ENCODE measurements at places on chromosomes 5 and 9.

DNA sequence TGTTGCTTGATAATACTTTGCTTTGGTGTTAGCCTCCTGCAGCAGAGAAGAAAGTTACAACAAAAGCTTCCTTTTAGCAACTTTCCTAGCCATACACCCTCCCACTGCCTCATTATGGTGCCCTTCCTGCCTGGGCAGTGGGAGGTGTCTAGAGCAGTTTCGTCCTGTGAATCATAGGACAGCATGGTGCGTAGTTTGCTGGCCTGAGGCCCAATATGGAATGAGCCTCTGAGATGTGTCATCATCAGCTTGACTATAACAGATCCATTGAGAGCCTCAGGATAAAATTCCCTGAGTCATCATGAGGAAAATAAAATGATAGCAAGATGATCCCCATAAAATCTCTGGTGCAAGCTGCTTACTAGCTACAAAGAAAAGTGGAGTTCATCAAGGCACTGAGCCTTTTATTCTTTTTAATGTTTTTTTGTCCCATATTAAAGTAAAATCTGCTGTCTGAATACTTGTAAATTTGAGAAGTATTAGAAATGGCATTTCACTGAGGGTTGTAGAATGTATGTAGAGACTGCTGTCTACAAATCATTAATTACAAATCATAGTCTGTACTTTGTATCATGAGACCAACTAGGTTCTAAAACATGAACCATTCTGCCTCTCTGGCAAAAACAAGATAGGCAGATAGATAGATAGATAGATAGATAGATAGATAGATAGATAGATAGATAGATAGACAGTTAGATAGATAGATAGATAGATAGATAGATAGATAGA is 303.0 kb upstream of the PDE4D start:
- no peak for DNase-seq

- no peak for DNase-seq
Observed at GRCh38 chr5:7668627-7669026, 182.3 kb downstream of the CFAP90 start.

DNA sequence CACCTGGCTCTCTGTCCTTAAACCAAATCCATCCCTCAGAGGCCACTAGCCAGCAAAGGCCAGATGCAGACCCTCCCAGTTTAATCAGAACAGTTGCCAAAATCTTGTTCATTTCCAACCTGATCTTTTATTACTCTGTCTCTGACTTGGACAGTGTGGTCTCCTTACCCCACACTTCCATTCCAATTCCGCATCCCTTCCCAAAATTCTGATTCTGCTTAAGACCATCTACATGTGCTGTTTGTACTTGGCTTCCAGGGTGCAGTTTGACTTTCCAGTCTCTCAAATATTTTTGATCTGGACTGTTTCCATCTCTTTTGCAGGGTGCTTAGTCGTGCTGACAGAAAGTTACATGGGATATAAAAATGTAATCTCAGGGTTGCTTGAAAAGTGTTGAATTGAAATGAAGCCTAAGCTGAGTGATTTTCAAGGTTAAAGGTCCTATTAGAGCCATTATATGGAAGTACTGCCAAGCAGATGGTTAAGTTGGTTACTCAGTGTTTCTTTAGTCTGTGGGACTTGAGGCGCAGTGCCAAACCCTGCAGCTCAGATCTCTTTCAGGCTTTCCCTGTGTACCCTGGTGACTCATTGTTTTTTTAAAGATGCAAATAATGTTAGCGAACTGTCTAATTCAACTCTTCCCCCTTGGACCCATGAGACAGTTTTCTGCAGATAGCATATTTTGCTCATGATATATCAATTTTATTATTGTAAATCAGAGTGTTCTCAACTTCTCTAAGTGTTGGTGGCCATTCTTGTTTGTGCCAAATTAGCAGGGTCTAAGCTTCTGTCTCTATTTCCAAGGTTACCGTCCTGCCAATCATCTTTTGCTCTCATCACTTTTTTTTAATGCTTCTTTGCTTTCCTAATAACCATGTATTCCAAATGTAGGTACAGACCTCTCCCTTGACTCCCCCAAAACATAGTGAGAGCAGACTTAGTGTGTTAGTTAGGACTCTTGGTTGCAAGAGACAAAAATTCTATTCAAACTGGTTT is 18.2 kb upstream of the DCP2 start:
- DNase-seq: no peak

DNA sequence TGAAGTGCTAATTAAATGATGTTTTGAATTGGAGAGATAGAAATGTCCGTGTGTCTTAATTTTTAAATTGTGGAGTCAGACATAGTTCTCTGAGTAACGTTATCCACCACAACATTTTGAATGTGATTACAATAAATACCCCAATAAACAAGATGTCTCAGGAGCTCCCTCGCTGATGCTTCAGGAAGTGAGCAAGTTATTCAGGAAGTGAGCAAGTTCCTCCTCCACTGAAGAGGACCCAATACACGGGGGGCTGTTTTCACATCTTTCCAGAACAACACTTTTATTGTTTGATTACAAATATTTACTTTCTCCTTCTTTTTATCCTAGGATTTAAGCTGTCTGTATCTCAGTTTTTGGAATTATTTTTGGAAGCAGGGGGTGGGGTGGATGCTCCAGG is 363.8 kb downstream of the LRRC70 start:
- no peak for DNase-seq

- no peak for DNase-seq
Observed at GRCh38 chr5:103582364-103582763, 19.8 kb upstream of the NUDT12 start.

DNA sequence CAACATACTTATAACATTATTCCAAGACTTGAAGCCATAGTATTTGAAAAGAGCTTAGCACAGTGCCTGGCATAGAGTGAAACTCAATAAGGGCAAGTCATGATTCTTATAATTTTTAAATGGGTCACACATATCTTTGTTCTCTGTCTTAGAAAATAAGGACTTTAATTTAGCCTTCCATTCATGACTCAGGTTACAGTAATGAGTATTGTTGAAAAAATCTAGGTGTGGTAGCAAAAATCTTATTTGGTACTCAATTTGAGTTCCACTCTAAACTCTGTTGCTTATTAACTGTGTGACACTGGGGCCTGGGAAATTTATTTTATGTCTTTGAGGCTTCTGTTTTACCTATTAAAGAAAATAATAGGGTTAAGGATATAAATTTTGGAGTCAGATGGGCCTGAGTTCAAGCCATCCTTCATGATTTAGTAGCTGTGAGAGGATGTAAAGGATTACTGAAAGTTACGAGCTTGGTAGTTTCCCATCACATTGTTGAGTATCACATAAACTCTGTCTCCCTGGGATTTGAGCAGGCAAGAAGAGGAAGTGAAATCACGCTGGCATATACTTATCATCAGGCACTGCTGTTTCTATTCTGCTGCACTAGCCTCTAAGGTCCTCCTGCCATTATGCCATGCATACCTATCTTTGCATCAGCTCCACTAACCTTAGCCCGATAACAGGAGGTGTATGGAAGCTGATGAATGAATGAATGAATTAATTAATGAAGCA is 1.5 kb downstream of the SPINK9 start:
- no peak for DNase-seq

- DNase-seq: no peak
Observed at GRCh38 chr5:180054226-180054625, 17.3 kb downstream of the RNF130 start.

GRCh38 chr5:20241351-20241750 is 253.4 kb upstream of the CDH18 start:
- DNase-seq: no peak

GRCh38 chr5:132219289-132219970 is 8.2 kb downstream of the P4HA2 start:
- DNase-seq: no peak

- DNase-seq: no peak
Observed at GRCh38 chr5:168464214-168464613, 22.1 kb upstream of the RARS1 start.

DNA sequence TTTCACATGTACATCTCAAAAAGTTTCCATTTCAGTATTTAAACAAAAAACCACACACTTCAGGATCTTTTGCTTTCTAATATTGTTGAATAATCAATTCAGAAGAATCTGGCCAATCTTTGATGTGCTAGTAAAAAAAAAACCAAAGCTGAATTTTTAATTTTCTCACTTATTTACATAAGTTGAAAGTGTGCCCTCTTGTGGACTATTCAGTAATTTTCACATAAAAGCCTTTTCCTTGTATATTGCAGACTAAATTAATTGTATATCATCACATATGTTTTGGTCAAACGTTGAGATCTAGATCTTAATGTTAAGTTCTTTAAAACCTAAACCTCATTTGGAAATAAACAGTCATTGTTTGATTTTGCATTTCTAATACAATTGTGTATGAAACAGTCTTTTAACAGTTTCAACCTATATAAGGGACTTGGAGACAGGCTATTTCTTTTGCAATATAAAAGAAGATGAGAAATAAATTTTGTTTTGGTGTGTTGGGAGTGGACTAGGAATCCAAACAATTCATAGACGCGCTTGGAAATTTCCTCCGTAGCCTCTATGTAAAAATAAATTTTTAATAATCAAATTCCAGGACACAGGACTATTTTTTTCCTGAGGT is 68.1 kb downstream of the NIPBL start:
- no peak for DNase-seq

DNA sequence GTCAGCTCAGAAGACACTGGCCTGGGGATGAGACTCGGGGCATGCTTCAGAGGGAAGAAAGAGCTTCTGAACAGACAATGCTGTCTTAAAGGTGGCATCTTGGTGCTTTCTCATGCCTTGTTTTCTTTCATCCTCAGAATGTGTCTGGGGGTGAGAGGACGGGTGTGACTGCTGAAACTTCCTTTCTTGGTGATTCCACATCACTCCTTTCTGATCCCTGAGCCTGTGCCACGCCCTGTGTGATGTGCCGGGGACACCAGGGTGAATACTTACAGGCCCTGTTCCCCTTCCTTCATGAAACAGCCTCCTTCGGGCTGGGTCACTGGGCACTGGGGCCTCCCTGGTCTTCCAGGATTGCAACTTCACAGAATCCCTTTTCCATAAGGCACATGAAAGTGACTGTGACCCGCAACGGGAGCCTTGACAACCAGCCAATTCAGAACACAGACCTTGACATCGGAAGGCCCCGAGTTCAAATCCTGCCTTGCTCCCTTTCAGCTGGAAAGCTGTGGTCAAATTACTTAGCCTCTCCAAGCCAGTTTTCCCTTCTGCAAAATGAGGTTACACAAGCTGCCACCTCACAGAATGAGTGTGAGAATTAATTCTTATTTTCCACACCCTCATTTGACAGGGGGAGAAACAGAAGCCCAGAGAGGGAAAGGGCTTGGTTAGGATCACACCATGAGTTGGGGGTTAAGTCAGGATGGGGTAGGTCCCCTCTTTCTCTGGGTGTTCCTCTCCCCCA is 44.1 kb upstream of the IL17B start:
- no peak for DNase-seq

GRCh38 chr5:169531631-169532030 is 51.9 kb upstream of the SPDL1 start:
- no peak for DNase-seq

- DNase-seq: no peak
Observed at GRCh38 chr9:115770521-115770920, 383.1 kb upstream of the PAPPA start.

- DNase-seq: no peak
Observed at GRCh38 chr9:115262477-115262876, 144.5 kb upstream of the TNC start.

- DNase-seq: no peak
Observed at GRCh38 chr9:96726946-96727345, 50.9 kb downstream of the ZNF510 start.

DNA sequence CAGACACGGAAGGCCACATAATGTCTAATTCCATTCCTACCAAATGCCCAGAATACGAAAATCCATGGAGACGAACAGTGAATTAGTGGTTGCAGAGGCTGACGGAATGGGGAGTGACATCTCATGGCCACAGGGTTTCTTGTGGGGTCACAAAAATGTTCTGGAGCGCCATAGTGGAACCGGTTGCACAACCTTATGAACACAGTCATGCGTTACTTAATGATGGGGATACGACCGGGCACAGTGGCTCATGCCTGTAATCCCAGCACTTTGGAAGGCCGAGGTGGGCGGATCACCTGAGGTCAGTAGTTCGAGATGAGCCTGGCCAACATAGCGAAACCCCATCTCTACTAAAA is 26.0 kb upstream of the TTLL11 start:
- DNase-seq: no peak

DNA sequence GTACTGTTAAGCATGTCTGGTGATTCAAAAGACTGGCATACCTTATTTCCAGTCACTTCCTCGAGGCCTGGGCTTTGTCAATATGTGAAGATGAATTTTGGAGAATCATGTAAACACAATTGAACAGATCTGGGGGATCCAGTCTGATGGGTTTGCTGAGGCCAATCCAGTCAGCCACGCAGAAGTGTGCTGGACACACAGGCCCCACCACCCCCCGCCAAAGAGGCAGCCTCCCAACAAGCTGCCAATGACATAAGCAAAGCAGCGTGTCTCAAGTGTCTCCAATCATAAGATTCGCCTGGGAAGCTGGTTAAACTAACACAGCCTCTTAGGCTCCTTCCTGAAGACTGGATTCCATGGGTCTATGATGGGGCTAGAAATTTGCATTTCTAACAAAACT is 192.9 kb upstream of the KLF9 start:
- no peak for DNase-seq

- DNase-seq: no peak
Observed at GRCh38 chr9:127022913-127023660, 99.3 kb downstream of the ANGPTL2 start.

- DNase-seq: no peak
Observed at GRCh38 chr9:127095411-127095810, 27.0 kb downstream of the ANGPTL2 start.

- DNase-seq: no peak
Observed at GRCh38 chr5:137264573-137264972, 234.6 kb downstream of the SPOCK1 start.

- no peak for DNase-seq
Observed at GRCh38 chr5:106880656-106881055, 790.1 kb downstream of the EFNA5 start.

DNA sequence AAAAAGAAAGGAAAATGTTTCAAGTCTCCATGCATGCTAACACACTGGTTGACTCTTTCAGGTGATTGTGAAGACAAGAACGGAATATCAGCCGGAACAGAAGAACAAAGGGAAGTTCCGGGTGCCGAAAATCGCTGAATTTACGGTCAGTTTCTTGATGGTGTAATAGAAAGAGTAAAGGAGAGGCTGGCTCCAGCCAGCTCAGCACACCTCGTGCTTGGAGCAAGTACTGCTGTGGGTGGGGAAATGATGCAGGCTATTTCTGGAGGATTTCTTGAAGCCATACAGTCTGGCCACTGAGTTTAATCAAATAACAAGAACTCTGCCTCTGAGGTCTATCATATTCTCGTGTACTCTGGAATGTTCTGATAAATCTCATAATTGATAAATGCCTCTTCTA is 18.7 kb downstream of the NSG2 start:
- no peak for DNase-seq

GRCh38 chr5:159463590-159464321 is 133.5 kb upstream of the IL12B start:
- DNase-seq: no peak

DNA sequence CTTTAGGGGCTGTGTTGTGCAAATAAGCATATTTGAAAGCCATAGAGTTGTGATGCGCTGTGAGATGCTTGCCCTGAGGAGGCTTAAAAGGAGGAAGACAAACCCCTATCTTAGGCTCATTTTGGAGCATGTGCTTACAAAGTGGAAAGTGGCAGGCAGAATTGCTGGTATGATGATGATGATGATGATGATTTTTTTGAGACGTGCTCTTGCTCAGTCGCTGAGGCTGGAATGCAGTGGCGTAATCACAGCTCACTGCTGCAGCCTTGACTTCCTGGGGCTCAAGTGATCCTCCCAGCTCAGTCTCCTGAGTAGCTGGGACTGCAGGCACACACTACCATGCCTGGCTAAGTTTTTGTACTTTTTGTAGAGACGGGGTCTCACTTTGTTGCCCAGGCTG is 1.7 kb downstream of the CNOT8 start:
- no peak for DNase-seq

GRCh38 chr5:73862796-73863195 is 236.8 kb downstream of the ARHGEF28 start:
- DNase-seq: no peak

Measured in stimulated activated CD4-positive, alpha-beta T cell treated with anti-CD3 and anti-CD28 coated beads, Interleukin-15, amount 100 ng/mL, for 1 hour (primary cell).